Activated naive CD4-positive, alpha-beta T cell (primary cell): ENCODE measurements at places on chromosomes 7 and 10.

GRCh38 chr7:40656349-40656748 is 521.5 kb downstream of the SUGCT start:
- no peak for DNase-seq

- no peak for DNase-seq
Measured at GRCh38 chr10:89785095-89785494, 83.7 kb downstream of the KIF20B start.

GRCh38 chr7:53094827-53095226 is 59.4 kb downstream of the POM121L12 start:
- no peak for DNase-seq

DNA sequence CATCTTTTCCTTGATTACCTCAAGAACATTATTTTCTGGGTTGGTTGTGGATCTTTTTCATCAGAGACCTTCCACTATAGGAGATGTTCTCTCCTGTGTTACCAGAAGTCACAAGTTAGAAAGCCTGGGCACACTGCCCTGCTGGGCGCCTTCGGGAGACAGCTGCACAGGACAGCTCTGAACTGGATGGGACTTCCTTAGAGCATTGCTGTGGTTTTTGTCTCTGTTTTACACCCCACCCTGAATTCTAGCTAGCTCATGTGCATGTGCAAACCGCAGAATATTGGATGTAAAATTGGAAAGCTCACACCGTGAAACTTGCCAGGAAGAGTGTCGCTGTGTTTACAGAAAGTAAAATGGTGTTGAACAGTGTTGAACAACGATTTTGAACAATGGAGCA is 54.4 kb upstream of the SEC61G start:
- no peak for DNase-seq

- no peak for DNase-seq
Measured at GRCh38 chr7:128739990-128740682, 977 bp downstream of the CALU start.

GRCh38 chr7:7563813-7564212 is 2.9 kb upstream of the MIOS start:
- no peak for DNase-seq

DNA sequence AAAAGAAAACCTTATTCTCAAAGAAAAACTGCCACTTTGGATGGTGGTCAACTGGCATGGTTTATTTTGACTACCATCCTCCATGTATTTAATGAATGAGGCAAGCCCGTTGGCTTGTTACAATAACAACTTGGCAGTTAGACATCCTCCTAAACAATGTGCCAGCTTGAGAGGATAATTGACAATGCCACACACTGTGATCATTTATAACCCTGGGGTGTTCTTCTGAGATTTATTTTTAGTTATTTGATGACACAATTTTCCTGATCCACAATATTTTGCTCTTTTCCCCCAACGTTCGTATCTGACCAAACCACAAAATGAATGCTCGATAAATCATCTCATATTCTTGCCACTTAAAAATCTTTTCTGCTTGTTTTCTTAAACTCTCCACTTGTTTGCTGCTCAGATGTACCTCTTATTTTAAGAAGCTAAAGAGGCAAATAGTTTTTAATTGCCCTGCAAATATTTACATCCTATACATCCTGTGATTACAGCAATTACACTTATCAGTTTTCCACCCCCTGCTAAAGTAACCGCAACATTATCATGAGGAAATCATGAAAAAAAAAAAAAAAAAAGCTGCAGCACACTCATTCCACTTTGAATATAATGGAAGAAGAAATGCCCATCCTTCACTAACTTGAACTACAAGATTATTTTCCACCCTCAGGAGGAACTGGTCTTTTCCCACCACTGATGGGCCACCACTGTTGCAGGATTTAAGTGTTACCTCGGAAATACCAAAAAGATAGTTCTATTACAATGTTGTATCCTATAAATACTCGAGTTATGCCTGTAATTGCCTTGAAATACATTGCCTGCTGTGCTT is 119.9 kb downstream of the MBL2 start:
- DNase-seq, result no peak

GRCh38 chr10:110821508-110821907 is 50.2 kb upstream of the PDCD4 start:
- no peak for DNase-seq

DNA sequence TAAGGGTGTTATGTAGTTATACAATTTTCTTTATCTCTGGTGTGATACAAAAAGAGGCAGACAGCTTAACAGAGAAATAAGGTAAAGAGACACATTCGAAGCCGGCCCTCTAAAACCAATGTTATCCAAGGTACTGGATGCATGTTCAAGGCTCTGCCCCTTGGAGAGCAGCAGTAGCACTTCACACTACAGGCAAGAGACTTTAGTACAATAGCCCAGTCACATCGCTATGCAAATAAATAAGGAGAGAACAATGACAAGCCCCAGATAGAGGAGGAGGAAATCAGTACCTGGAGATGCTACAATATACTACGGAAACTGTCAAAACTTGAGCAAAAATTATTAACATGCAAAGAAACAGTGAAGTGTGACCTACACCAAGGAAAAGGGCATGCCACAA is 111.1 kb downstream of the ITGB1 start:
- no peak for DNase-seq

- no peak for DNase-seq
Measured at GRCh38 chr7:41999736-42000283, 237.2 kb downstream of the GLI3 start.

- DNase-seq, result no peak
Measured at GRCh38 chr10:30596013-30596412, 33.5 kb downstream of the LYZL2 start.

DNA sequence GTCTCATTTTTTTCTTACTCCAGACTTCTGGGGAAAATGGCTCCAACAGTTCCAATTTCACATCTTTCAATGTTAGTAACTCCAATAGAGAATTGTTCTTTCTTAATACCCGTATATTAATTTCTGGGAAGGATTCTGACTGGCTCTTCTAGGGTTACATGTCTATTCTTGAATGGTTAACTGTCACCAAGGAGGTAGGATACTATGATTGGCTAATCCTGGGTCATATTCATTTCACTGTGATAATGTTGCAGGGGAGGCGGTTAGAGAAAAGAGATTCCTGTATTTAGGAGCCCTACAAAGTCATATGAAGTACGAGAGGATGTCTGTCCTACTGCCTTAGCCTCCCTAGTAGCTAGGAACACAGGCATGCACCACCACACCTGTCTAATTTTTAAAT is 16.1 kb upstream of the VCL start:
- DNase-seq, result no peak

DNA sequence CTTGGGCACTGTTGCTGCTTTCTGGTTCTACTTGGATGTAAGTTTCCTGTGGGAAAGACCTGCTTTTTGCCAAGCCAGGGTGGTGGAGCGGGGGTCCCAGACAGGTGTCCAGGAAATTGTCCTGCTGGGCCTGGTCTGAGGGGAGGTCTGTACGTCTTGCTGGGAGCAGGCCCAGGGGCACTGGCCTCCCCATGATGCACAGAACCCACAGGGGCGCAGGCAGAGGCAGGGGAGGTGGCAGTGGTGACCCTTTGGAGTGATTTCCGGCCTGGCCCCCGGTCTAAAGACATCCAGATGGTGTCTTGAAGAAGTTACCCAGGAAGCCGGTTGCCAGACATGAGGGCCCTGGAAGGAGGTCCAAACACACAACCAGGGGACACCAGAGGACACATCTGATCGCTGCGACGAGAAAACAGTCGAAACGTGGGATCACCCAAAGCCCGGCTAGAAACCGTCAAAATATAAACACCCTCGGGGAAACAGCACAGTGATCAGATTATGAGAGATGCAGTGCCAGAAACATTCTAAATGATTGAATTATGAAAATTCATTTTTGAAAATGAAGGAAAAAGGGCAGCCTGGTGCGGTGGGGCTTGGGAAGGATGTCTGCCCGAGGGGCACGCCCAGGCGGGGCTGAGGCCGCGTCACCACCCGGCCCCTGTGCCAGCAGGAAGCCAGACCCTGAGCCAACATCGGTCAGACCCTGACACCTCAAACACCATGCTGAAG is 59.6 kb downstream of the TMEM270 start:
- DNase-seq, result no peak

GRCh38 chr10:6207658-6208057 is 4.9 kb downstream of the PFKFB3 start:
- no peak for DNase-seq

GRCh38 chr7:155694851-155695250 is 50.4 kb downstream of the RBM33 start:
- no peak for DNase-seq

- no peak for DNase-seq
Measured at GRCh38 chr7:7576344-7576743, 9.7 kb downstream of the MIOS start.

- DNase-seq, result no peak
Measured at GRCh38 chr10:123009105-123009820, 457 bp downstream of the ACADSB start.

DNA sequence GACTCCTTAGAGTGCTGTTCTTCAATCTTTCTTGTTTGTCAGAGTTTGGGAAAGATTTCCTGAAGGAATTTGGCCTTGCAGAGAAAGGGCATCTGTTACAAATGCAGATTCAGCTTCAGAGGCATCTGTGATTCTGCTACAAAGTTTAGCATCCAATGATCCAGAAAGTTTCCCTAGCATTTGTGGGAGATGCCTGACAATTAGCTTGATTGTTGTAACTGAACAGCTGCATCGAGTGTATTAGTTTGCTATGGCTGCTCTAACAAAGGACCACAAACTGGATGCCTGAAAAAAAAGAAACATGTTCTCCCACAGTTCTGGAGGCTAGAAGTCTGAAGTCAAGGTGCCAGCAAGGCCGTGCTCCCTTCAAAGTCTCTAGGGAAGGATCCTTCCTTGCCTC is 365.1 kb downstream of the GRID1 start:
- DNase-seq, result no peak

DNA sequence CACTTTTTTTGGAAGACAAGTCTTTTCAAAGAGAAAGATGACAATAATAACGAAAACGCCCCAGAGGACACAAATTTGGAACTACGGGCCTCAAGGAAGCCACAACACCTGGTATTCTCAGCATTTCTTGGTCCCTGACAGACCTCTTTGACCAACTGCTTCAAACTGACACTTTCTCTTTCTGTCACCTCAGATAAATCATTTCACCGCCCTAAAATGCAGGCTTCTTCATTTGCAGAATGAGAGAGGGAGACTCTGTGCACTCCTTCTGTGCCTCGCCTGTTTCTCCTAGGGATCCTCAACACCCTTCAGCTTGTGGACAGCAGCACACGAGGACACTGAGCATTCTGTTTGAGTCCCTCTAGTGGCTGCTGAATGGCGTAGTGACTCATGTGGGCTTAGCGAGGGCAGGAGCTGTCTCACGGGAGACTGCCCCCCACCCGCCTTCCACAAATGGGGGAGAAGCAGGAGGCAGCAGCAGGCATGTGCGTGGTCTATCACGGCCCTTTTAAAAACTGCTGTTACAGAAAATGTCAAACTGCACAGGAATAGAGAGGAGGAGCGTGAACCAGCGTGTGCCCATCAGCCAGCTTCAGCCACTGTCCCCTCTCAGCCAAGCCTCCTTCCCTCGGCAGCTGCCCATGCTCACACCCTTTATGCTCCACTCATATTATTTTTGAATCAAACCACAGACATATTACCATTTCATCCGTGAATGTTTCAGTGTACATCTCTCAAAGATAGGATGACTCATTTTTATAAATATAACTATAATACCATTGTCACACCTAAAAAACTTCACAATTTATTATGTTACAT is 41.4 kb downstream of the GSDME start:
- no peak for DNase-seq
